ENCODE measurements at places on chromosomes 5 and 9. TPM values are rescaled to one million over a fixed set of nuclear protein-coding genes. Genes with fewer than 3 reads are reported as not detected.

THBS4 gene
- 3.4 TPM for total RNA-seq

TLX3 gene
- total RNA-seq: not detected

- H3K27ac ChIP-seq: no peak overlapping the region
- H3K36me3 ChIP-seq: no peaks in the 10 kb centered on the region
- no peak overlapping the region for H3K4me3 ChIP-seq
- no peaks in the 10 kb centered on the region for H3K27me3 ChIP-seq
- H3K4me1 ChIP-seq: no peaks in the 10 kb centered on the region
- DNase-seq: no peak
Measured at GRCh38 chr9:103734471-103734870, 359.6 kb upstream of the SMC2 start.

TLR4 gene
- total RNA-seq: not detected

CD274 gene
- total RNA-seq: 8.3 TPM
